ENCODE measurements at places on chromosomes 5 and 9.

DNA sequence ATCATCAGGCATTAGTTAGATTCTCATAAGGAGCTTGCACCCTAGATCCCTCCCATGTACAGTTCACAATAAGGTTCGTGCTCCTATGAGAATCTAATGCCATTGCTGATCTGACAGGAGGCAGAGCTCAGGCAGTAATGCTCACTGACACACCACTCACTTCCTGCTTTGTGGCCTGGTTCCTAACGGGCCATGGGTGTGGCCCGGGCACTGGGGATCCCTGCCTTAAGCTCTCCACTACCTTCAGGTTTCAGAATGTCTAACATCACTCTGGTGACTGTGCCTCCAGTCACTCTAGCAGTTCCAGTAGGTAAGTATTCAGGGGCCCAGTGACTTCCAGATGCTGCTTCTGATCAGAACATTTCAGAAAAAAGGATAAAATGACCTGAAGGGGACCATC, 152.4 kb downstream of the LRRC70 start:
- no peak for DNase-seq

DNA sequence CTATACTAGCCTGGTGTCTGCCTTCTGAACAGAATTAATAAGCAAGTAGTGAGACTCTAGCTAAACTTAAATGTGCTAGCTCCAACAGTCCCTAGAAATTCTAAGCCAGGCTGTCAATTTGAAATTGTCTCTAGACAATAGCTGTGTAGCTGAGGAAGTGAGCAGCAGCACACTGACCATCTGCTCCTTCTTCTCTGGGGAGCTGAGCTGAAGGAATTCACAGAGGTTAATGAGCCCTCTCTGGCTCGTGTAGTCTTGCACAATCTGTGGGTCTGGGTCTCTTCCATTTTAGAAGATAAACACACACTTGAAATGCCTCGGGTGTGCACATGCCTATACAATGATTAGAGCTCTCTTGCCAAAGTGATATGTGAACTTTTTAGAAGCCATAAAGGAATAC, 63.5 kb upstream of the BARX1 start:
- no peak for DNase-seq

- DNase-seq: no peak
Measured at GRCh38 chr5:76867038-76867437, 17.2 kb downstream of the S100Z start.

GRCh38 chr9:93929231-93929630, 25.9 kb downstream of the BARX1 start:
- DNase-seq: no peak

GRCh38 chr9:12882430-12882829, 107.6 kb downstream of the LURAP1L start:
- DNase-seq: no peak

- DNase-seq: no peak
Measured at GRCh38 chr9:36126016-36126730, 10.4 kb upstream of the GLIPR2 start.

DNA sequence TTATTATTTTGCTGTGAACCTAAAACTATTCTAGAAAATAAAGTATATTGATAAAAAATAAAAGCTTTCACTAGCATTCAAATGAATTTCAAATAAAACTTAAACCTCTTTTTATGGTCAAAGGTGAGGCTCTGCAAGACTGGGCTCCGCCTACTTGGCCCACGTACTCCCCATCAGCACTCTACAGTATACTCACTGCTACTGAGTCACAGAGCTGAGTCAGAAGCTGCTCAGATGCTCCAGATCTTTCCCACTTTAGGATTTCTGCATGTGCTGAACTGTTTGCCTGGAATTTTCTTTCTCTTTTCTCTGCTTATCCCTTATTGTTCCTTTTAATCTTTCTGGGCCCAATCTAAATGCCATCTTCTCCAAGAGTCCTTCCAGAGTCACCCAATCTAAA, 331.9 kb upstream of the CCNG1 start:
- DNase-seq: no peak
